Kidney epithelial cell (primary cell): ENCODE measurements at places on chromosomes 3 and 15. TPM values are rescaled to one million over a fixed set of nuclear protein-coding genes. Genes with fewer than 3 reads are reported as not detected.

CASR gene
- 0.04 and 0.07 TPM in 2 replicates for total RNA-seq

NPRL2 gene
- 18.0 and 19.0 TPM in 2 replicates for total RNA-seq

RTP3 gene
- not detected in 2 replicates for total RNA-seq

MCTP2 gene
- total RNA-seq = 6.3 and 7.7 TPM in 2 replicates

GOLGA8O gene
- not detected in 2 replicates for total RNA-seq

TRH gene
- not detected in 2 replicates for total RNA-seq

SEMA5B gene
- total RNA-seq = 0.21 TPM in 1 of 2 replicates, not detected in the other

CMTM8 gene
- 2.8 and 7.5 TPM in 2 replicates for total RNA-seq

MRAS gene
- 32.6 and 35.0 TPM in 2 replicates for total RNA-seq

TRPM1 gene
- 1.2 TPM in 1 of 2 replicates, not detected in the other for total RNA-seq

KNG1 gene
- total RNA-seq = not detected in 2 replicates

CA12 gene
- total RNA-seq = 2.9 and 4.3 TPM in 2 replicates

SCN11A gene
- total RNA-seq = 0.04 and 0.27 TPM in 2 replicates

SLC7A14 gene
- total RNA-seq = 0.07 TPM in 1 of 2 replicates, not detected in the other

C2CD4A gene
- 0.25 and 0.75 TPM in 2 replicates for total RNA-seq

DNAJB8 gene
- not detected in 2 replicates for total RNA-seq
